ENCODE measurements at places on chromosomes 13 and 19.
A peak's percentile ranks its signal among the peaks of the same experiment; 100 is the strongest.

GRCh38 chr19:37313335-37313627, 57.6 kb upstream of the ZNF527 start:
- no peak for DNase-seq

DNA sequence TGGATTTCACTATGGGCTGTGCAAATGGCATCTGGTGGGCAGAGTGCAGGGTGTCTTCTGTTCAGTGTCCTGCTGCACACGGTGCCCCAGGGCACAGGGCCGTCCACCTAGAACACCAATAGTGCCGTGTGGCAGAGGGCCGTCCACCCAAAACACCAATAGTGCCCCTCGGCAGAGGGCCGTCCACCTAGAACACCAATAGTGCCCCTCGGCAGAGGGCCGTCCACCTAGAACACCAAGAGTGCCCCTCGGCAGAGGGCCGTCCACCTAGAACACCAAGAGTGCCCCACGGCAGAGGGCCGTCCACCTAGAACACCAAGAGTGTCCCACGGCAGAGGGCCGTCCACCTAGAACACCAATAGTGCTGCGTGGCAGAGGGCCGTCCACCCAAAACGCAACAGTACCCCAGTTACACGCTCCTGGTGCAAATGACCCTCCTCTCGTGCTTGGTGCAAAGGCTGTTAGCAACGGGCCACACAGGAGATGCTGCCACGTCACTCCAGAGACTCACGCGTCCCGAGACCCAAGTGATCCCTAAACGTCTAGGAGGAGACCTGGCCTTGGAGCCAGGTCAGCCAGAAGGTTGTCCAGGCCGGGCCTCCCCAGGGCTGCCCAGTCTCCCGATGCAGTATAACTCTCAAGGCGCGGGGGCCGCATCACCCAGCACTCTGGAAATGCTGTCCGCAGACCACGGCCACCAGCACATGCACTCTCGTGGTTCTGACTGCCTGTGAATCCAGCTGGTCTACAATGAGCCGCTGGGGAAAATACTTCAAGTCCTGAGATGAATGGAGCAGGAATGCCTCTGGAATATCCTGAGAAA, 51.5 kb downstream of the RASA3 start:
- no peak for DNase-seq

GRCh38 chr19:340620-341385, 3.8 kb downstream of the MIER2 start:
- no peak for DNase-seq

- no peak for DNase-seq
Measured at GRCh38 chr13:65926750-65927171, 1303.4 kb downstream of the PCDH9 start.

- DNase-seq, result no peak
Measured at GRCh38 chr13:99806671-99807070, 164.9 kb downstream of the ZIC5 start.

- DNase-seq, result no peak
Measured at GRCh38 chr13:114166381-114167131, 12.5 kb upstream of the CFAP97D2 start.

GRCh38 chr13:95251641-95252040, 49.6 kb downstream of the ABCC4 start:
- no peak for DNase-seq

- DNase-seq, result no peak
Measured at GRCh38 chr19:47036097-47036651, 12.2 kb downstream of the TMEM160 start.

DNA sequence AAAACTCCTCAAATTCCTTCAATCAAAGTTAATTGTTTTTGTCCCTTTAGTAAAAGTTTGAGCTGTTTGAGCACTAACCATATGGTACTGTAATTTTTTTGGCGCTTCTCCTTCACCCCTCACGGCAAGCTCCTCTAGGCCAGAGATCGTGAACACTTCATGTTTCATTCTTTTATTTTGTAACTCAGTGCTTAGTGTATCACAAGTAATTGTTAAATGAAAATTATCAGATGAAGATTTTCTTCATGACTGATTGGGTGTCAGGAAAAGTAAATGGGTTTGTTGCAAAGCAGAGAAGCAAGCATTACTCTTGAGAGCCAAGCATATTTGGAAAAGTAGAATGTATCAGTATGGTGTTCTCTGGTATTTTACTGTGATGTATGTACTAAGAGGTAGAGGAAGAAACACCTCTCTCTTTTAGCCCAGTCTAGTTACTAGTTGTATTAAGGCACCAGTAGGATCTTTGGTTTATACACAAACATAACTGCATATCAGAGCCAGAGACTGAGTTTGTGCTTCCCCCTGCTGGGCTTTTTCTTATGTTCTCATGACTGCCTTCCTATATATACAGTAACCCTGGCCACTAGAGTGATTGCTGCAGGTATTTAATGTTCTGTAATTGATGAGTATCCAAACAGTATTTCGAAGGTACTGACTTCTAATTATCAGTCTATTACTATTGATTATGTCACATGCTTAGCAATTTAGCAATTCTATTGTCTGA, 202.3 kb upstream of the KLHL1 start:
- no peak for DNase-seq

- DNase-seq, result peak; percentile 58
Measured at GRCh38 chr19:6459262-6460098, at the start of gene SLC25A23. Gene SLC25A23, minus strand, starts transcription at chr19:6459792. Its CDS starts 164 bp downstream, at chr19:6459628.

- DNase-seq, result no peak
Measured at GRCh38 chr13:27599845-27600553, 20.3 kb downstream of the LNX2 start.

DNA sequence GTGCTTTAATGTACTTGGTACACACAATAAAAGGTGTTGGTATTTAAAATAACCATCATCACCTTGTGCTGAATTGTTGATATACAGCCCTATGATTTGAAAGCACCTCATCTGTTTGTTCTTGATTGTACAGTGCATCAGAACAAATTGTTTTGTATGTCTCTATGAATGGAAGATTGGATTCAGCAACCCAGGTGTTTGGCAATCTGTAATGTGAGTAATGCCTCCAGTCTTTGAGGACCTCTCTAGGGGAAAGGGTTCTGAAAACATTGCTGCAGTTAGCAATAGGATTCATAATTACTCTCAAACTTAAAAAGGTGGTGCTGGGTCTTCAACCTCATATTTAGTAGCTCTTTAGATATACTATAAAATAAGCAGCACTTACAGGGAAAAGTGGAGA, 341.8 kb downstream of the OXGR1 start:
- no peak for DNase-seq

- no peak for DNase-seq
Measured at GRCh38 chr19:10727685-10728201, 9.9 kb downstream of the DNM2 start.

DNA sequence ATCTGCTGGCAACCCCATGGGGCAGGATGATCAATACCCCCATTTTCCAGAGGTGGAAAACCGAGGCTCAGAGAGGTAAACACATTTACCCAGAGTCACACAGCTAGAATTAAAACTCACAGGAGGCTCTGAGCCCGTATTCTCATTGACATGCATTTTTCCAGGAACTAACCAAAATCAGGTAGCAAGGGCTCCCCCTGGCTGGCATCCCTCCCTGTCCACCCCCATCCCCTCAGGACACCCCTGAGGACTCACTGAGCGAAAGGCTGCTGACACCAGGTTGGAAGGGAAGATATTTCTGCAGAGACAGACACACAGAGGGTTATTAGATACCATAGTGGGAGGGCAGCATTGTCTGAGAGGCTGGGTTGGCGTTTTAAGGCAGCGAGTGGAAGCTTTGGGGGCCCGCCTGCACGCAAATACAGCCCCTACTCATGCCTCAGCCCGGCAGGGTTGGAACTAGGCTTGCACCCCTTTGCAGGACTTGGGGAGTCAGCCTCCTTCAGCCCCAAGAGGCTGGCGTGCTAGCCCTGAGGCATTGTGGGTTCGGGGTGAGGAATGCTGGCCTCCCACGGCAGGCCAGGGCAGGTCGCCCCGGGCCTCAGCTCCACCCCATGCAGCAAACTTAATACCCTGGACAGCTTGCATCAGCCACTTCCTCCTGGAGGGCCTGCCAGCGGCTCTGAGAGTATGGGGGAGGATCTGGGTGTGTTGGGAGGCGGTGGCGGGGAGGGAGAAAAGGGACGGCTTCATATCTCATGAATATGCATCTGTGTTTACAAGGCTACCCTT, 3.9 kb downstream of the SLC1A5 start:
- DNase-seq, result peak; percentile 63

GRCh38 chr13:47426126-47426849, 529.4 kb upstream of the HTR2A start:
- no peak for DNase-seq

GRCh38 chr13:91278888-91279287, 68.6 kb upstream of the MIR17HG start:
- no peak for DNase-seq

GRCh38 chr19:51905206-51905605, 389 bp upstream of the ZNF649 start:
- no peak for DNase-seq

DNA sequence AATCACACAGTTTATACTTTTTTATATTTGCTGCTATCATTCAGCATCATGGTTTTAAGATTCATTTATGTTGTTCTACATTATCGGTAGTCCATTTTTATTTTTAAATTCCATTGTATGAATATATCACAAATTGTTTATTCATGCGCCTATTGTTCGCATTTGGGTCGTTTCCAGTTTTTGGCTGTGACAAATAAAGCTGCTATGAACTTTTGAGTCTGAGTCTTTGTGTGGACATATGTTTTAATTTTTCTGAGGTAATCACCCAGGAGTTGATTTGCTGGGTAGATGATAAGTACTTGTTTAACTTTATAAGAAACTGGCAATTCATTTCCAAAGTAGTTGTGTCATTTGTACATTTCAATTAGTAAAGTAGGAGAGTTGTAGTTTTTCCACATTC, 74.2 kb upstream of the CSNK1A1L start:
- no peak for DNase-seq

DNA sequence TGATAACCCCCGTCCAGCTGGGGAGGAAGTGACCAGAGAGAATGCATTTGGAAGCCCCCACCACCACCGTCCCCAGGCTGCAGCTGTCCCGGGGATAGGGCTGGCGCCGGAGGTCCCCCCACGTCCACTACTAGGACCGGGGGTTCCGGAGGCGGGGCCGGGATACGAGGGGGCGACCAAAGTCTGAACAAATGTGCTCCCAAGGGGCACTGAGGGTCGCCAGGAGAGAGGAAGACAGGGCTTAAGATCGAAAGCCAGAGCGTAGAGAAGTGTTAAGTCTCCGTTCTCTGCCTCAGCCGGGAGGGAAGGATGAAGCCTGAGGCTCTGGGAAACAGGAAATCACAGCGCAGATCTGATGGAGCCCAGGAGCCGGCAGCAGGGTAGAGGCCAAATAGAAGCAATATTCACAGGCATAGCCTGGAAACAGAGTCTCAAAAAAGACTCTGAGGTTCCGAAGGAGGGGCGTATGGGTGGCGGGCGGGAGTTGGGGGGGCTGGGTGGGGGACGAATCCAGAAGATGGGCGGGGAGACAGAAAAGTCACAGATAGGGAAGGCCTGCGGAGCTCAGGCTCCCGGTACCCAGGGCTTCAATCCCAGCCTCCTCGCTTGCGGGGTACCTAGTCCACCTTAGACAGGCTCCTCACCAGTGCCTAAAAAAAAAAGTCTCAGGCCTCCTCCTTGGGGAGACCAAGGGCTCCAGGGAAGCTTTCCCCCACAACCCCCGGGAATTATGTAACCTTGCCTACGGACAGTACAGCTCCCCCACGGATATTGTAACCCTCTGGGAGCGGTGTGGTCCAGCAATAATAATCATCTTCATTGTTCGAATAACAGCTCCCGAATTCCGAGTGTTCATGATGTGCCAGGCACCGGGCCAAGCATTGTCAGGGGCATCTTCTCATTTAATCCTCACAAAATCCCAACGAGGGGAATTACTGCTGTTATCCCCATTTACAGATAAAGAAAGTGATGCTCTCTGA, 1.1 kb upstream of the ERF start:
- no peak for DNase-seq

- DNase-seq, result no peak
Measured at GRCh38 chr13:32036126-32036695, 4.6 kb downstream of the FRY start.

DNA sequence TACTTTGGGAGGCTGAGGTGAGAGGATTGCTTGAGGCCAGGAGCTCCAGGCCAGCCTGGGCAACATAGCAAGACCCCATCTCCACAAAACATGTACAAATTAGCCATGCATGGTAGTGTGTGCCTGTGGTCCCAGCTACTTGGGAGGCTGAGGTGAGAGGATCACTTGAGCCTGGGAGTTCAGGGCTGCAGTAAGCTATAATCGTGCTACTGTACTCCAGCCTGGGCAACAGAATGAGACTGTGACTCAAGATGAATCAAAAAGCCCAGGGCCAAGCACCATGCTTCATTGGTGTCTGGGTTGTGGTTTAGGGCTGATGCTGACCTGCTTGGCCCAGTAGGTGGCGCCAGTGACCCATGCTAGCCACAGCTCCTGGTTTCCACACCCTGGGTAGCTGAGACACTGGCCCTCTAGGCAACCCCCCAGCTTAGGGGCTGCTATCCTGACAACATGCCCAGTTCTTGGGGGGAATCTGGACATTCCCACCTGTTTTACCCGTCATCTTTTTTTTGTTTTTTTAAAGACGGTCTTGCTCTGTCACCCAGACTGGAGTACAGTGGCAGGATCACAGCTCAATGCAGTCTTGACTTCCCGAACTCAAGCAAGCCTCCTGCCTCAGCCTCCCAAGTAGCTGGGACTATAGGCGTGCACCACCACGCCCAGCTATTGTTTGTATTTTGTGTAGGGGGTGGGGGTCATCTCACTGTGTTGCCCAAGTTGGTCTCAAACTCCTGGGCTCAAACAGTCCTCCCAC, 5.5 kb downstream of the CCDC124 start:
- DNase-seq, result peak; percentile 79

GRCh38 chr19:30557927-30558557, 185.9 kb downstream of the ZNF536 start:
- no peak for DNase-seq

GRCh38 chr13:65347420-65348030, 1882.6 kb downstream of the PCDH9 start:
- no peak for DNase-seq

GRCh38 chr19:35063940-35064818, 22.7 kb downstream of the HPN start:
- DNase-seq, result no peak

DNA sequence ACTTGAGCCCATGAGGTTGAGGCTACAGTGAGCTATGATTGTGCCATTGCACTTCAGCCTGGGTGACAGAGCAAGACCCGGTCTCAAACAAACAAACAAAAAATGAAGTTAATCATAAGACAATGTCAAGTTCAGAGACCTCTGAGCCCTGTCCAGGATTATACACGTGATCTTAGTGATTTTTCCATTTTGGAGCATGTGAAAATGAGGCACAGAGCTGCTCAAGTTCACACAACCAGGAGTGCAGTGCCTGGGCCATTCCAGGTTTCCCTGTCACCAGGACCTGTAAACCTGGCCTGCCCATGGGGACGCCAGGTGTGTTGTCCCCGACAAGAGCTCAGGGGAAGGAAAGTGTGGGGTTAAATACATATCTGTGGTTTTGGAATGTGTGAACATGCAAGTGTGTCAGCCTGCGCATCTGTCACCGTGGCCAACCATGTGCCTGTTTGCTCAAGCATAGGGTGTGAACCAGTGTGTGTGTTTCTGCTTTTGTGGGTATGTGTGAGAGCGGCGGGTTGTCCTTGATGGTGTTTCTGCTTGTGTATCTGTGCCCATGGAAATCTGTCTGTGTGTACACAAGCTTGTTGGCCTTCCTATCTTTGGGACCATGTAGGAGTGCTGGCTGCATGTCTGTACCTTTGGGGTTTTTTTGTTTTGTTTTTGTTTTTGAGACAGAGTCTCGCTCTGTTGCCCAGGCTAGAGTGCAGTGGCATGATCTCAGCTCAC, 1.5 kb upstream of the FXYD1 start:
- DNase-seq, result no peak

- no peak for DNase-seq
Measured at GRCh38 chr19:17963936-17964691, 2.8 kb upstream of the KCNN1 start.

Measured in activated T-cell treated with anti-CD3 and anti-CD28 coated beads for 48 hours (primary cell).